ENCODE measurements at places on chromosomes 12 and 14.

DNA sequence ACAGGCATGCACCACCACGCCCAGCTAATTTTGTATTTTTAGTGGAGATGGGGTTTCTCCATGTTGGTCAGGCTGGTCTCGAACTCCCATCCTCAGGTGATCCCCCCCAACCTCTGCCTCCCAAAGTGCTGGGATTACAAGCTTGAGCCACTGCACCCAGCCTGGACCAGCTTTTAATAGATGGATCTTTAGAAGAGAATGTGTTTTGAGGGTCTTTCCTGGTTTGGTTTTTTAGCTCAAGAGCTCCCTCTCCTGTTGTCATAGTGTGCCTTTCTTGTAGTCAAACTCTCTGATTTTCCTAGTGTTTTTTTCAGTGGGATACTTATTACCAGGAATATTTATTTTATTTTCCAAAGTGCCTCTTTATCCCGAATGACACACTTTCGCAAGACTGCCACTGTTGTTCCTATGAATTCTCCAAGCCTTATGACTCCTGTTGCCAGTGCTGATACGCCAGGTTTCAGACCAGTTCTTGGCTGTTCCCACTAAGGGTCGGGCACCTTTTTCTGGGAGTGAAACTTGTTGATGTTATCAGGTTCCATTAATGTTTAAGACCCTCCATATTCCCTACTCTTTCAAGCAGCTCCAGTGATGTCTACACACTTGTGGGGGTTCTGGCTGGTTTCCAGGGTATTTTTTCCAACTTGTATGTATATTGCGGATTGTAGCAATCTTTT lies 31.5 kb upstream of the LIMA1 start:
- no peak for DNase-seq

GRCh38 chr12:89307474-89308253 lies 44.6 kb downstream of the DUSP6 start:
- no peak for DNase-seq

GRCh38 chr14:25350802-25351201 lies 300.9 kb upstream of the STXBP6 start:
- no peak for DNase-seq

DNA sequence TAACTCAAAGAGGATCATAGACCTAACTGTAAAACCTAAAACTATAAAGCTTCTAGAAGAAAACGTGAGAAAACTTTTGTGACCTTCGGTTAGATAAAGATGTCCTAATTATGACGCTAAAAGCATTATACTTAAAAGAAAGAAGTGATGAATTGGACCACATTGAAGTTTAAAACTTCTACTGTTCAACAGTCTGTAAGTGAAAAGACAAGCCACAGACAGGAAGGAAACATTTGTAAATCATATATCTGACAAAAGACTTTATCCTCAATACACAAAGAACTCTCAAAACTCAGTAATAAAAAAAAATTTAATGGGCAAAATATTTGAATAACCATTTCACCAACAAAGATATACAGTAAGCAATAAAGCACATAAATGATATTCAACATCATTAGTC lies 344.3 kb downstream of the EGLN3 start:
- DNase-seq = no peak

DNA sequence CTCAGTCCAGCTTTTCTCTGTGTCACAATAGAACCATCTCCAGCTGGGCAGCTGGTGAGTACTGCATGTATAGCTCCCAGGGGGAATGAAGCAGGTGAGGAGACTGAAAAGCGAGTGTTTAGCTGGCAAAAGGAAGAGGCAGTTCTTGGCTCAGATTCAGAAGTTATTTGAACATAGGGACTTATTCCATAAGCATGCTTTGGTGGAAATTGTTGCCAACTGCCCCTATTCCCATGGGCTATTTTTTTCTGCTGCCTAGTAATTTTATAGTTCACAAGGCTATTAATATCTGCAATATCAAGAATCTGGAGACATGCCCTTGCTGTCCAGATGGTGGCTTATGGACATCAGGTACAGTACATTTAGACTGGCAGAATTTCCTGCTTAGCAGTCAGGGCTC lies 1112.7 kb downstream of the LRFN5 start:
- peak; percentile 93 for DNase-seq

GRCh38 chr14:31902945-31903646 lies 174.0 kb upstream of the ARHGAP5 start:
- no peak for DNase-seq

- no peak for DNase-seq
Observed at GRCh38 chr14:87055007-87055406, 938.0 kb downstream of the GALC start.

Data from NCI-H2107 (cell line).